ENCODE measurements at places on chromosomes 11 and 22.

DNA sequence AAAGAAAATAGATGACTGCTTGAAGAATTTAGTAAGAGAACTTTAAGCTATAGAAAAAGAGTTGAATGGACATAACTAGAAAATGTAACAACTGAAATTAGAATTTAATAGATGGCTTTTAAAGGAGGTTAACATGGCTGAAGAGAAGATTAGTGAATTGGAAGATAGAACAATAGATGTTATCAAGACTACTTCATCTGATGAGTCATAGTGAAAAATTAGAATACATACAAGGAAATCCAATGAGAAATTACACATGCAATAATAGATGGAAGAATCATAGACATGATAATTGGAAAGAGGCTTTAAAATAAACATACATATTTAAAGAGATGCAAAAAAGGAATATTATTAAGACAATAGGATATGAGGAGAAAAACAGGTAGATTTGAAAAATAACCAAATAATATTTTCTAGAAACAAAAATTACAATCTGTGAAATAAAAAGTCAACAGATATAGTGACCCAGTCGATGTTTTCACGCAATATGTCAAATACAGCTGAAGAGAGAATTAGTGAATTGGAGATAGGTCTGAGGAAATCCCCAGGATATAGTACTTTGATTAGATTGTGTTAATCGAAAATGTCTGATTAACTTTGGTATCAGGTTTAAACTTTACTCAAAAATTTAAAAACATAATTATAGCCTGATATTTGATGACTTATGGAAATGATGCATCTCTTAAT, 28.2 kb downstream of the CAT start:
- DNase-seq: no peak

GRCh38 chr11:47564933-47565339, 463 bp upstream of the PTPMT1 start:
- no peak for DNase-seq

- DNase-seq: peak; percentile 74
These were observed 3.4 kb downstream of the CD82 start for GRCh38 chr11:44568658-44569473.

DNA sequence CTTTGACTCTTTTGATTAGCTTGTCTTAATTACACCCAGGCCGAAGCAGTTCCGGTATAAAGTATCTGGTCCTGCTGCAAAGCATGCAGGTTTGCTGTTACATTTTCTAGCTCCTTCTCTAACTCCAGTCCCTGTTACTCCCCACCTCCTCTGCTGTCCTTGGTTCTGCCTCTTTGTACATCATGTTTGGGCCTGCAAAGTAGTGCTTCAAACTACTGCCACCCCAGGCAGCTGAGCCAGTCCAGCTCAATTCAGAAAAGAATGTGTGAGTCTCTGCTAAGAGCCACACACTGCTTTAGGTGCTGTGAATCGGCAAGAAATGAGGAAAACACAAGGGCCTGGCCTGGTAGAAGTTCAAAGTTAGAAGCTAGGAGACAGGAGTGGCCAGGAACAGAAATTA, 136.0 kb downstream of the SERGEF start:
- no peak for DNase-seq

DNA sequence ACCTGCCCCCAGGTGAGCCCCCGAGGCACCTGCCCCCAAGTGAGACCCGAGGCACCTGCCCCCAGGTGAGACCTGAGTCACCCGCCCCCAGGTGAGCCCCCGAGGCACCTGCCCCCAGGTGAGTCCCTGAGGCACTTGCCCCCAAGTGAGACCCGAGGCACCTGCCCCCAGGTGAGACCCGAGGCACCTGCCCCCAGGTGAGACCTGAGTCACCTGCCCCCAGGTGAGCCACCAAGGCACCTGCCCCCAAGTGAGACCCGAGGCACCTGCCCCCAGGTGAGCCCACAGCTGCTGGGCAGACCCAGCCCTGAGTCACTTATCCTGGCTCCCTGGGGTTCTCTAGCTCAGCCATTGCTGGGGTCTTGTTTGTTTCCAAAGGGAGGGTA, 36.2 kb downstream of the MUC5B start:
- DNase-seq: no peak

DNA sequence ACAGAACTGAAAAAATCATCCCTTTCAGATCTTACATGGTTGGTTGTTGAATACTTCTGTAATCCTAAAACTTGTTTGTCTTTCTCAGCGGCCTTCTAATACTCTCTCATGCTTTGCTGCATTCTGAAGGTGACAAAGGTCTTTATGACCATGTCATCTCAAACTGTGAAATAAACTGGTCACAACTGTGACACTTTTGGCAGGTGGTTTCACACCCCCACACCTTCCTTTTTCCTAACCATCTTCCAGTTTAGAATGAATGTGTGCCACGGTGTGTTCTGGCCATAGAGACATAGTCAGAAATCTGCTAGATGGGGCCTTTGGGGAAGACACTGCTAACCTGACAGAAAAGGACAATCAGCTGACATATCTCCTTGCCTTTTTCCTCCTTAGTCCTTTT, 14.7 kb upstream of the RFPL3 start:
- no peak for DNase-seq
